ENCODE measurements at places on chromosomes 11 and 22. TPM values are rescaled to one million over a fixed set of nuclear protein-coding genes. Genes with fewer than 3 reads are reported as not detected.

PDGFD gene
- 7.0 TPM for polyA plus RNA-seq

TMEM191C gene
- polyA plus RNA-seq: 3.4 TPM

CLTCL1 gene
- polyA plus RNA-seq: 8.6 TPM

ARHGAP42 gene
- polyA plus RNA-seq: 0.02 TPM

LRRC32 gene
- 0.19 TPM for polyA plus RNA-seq

BACE1 gene
- 36.4 TPM for polyA plus RNA-seq

XKR3 gene
- not detected for polyA plus RNA-seq

ADAMTS8 gene
- polyA plus RNA-seq: not detected

C22orf31 gene
- not detected for polyA plus RNA-seq

TMEM9B gene
- polyA plus RNA-seq: 21.8 TPM

GDPD4 gene
- polyA plus RNA-seq: not detected

OR4D5 gene
- not detected for polyA plus RNA-seq

TRPM5 gene
- polyA plus RNA-seq: not detected

C22orf23 gene
- polyA plus RNA-seq: 0.33 TPM

MMP8 gene
- polyA plus RNA-seq: not detected

ST14 gene
- polyA plus RNA-seq: not detected

PNPLA2 gene
- 47.7 TPM for polyA plus RNA-seq

TREH gene
- not detected for polyA plus RNA-seq

FOLR2 gene
- not detected for polyA plus RNA-seq

ELF5 gene
- polyA plus RNA-seq: not detected

KRTAP5-9 gene
- polyA plus RNA-seq: not detected

MB gene
- 0.86 TPM for polyA plus RNA-seq

MRGPRF gene
- polyA plus RNA-seq: 0.18 TPM

CHST1 gene
- polyA plus RNA-seq: 2.7 TPM

FAM181B gene
- 0.06 TPM for polyA plus RNA-seq

NPAS4 gene
- polyA plus RNA-seq: 0.03 TPM

NPTXR gene
- polyA plus RNA-seq: 1.1 TPM

MPZL2 gene
- polyA plus RNA-seq: 6.2 TPM

HMBS gene
- 69.4 TPM for polyA plus RNA-seq

KAT5 gene
- polyA plus RNA-seq: 44.5 TPM

MUC6 gene
- not detected for polyA plus RNA-seq

OR52H1 gene
- not detected for polyA plus RNA-seq

TP53I11 gene
- 6.0 TPM for polyA plus RNA-seq

DDX6 gene
- polyA plus RNA-seq: 7.9 TPM

RPLP2 gene
- polyA plus RNA-seq: 390 TPM

EFCAB6 gene
- polyA plus RNA-seq: 0.41 TPM

CARNS1 gene
- polyA plus RNA-seq: 0.15 TPM

CCDC81 gene
- 0.49 TPM for polyA plus RNA-seq

RASD2 gene
- polyA plus RNA-seq: 0.13 TPM

CBLIF gene
- not detected for polyA plus RNA-seq

HORMAD2 gene
- not detected for polyA plus RNA-seq

RRP8 gene
- 7.8 TPM for polyA plus RNA-seq

DKK3 gene
- polyA plus RNA-seq: 1,491 TPM
